ENCODE measurements at places on chromosomes 2 and 18.

DNA sequence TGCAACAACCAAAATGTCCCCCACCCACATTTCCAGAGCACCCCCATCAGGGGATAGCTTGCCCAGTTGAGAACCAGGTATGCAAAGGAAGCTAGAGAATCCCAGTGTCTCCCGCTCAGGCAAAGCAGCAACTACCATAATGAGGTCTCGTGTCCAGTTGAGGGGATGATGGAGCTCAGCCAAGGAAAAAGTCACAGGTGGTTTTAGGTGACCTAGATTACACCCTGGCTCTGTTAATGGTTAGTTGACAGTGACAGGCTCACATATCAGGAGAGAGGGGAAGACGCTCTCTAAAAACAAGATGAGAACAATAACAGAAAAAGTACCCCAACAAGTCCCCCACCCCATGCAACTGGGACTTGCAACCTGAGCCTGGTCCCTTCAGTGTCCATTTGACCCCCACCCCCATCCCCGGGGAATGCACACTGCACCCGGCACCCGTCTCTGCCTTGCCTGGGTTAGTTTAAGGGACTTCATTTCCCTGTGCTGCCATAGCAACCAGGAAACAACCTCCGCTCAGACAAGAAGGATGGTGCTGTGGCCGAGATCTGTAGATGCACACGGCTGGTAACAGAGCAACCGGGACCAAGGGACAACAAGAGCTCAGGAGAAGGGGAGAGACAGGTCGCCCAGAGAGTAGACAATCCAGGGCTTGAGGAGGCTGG is at the start of gene KIAA2012:
Gene KIAA2012, plus strand, starts transcription at position 519 of the 665 bp plus-strand sequence. CDS start 373 bp downstream, outside the sequence.
- no peak for DNase-seq

DNA sequence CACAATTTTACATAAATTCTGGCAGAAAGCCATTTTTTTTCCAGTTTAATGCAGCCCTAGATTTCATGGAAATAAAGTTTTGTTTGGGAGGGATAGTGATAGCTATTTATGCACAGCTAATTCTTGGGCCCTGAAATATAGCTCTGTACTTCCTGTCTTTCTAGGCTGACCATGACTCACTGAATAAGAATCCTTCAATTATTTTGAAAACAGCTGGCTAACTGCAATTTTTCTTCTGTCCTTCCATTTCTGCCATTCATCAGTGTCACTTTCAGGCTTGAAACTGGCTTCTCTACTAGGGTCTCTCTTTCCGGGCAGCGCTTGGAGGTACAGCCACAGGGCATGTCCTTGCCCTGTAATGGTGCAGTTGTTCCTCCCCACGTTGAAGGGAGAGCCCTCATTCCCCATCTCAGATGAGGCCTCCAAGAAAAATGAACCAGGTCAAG is 97.1 kb upstream of the TMEM178A start:
- DNase-seq = no peak

GRCh38 chr18:10051877-10052631 is 138.2 kb downstream of the VAPA start:
- no peak for DNase-seq

DNA sequence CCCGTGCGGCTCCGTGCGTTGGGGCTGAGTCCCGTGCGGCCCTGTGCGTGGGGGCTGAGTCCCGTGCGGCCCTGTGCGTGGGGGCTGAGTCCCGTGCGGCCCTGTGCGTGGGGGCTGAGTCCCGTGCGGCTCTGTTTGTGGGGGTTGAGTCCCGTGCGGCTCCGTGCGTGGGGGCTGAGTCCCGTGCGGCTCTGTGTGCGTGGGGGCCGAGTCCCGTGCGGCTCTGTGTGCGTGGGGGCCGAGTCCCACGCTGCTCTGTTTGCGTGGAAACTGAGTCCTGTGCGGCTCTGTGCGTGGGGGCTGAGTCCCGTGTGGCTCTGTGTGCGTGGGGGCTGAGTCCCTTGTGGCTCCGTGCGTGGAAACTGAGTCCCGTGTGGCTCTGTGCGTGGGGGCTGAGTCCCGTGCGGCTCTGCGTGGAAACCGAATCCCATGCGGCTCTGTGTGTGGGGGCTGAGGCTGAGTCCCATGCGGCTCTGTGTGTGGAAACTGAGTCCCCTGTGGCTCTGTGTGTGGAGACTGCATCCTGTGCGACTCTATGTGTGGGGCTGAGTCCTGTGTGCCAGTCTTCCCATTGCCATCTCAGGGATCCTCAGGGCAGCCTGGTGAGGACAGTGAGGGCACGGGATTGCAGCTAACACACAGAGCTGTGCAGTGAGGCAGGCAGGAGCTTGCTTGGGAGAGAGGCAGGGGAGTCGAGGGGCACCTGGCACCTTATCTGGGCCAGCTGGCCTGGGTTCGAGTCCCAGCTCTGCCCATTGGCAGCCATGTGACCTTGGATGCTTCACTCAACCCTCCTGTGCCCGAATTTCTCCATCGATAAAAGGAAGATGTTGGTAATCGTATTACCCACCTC is 44.5 kb downstream of the LDLRAD4 start:
- DNase-seq = no peak

GRCh38 chr2:233075966-233076339 is 15.8 kb downstream of the INPP5D start:
- DNase-seq = no peak

DNA sequence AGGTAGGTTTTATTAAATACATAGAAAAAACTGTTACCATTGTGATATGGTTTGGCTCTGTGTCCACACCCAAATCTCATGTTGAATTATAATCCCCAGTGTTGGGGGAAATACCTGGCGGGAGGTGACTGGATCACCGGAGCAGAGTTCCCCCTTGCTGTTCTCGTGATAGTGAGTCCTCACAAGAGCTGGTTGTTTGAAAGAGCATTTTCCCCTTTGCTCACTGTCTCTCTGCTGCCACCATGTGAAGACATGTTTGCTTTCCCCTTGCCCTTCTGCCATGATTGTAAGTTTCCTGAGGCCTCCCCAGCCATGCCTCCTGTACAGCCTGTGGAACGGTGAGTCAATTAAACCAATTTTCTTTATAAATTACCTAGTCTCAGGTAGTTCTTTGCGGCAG is 352.7 kb upstream of the SLC39A10 start:
- DNase-seq = no peak

DNA sequence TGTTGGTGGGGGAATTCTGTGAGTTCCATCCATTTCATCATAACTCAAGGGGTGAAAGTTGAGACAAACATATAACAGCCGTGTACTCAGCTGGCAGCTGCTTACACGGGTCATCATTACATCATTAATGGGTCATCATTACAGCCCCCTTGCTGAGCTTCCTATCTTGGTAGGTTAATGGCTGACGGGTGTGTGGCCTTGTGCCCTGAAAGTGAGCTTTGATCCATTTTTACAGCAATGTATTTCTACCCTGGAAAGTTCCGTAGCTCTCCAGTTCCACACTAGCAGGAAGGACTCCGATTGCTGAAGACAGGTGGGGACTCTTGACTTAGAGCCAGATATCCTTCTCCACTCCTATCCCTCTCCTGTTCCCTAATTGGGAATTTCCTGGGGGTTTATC is 105.2 kb upstream of the DLX2 start:
- no peak for DNase-seq

- no peak for DNase-seq
Observed at GRCh38 chr18:67421651-67422050, 94.9 kb downstream of the DSEL start.

DNA sequence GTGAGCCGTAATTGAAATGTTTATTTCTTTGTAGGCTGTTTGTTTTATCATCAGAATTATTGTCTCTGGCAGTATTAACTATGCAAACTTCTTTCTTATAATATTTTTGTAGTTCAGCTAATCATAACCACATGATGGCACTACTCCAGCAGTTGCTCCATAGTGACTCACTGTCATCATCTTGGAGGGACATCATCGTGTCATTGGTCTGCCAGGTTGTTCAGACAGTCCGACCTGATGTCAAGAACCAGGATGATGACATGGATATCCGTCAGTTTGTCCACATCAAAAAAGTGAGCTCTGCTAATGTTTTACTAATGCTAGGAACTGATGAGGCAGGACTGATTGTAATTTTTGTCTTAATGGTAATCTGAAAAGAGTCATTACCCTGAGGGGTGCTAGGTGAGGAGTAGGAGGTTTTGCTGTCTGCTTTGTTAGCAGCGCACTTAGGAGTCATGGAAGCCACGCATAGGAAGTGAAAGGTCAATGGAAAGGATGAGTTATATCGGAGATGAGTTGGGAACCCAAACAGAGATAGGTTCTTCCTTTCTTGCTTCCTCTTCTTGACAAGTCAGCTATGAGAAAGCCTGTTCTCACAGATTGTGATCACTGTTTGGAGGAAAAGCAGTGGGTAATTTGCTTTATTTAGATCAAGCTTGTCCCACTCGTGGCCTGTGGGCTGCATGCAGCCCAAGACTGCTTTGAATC is 49.2 kb downstream of the PIKFYVE start:
- no peak for DNase-seq

DNA sequence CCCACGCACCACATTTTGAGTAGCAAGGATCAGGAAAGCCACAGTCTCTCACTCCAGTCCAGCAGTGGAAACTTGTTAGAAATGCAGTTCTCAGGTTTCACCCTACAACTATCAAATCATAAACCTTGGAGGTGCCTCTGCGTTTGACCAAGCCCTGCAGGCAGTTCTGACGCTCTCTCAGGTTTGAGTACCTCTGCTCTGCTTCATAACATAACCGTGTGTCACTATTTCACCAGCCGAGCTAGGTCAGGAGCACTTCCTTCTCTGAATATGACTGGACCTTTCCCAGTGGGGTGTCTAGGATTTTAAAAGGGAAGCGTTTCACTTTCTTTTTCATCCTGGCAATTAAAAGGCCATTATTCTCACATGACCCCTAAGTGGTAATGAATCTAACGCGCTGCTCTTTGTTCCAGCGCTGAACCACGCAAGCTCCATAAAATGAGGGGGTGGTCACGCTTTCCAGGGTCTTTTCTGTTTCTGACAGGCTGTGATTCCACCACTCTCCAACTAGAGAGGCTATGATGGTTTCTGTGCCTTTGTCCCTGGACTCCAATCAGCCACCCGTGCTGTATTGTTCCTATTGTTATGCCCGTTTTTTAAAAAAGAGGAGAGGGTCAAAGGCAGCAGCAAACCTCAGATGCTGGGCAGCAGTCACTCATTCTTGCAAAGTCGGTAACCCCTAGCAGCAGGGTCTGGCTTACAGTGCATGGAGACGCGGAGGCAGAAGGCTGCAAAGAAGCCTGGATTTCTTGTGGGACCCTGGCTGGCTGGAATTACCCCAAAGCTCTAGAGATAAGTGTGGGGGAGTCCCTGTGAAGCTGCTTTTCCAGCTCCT is 75.2 kb upstream of the CTNNA2 start:
- no peak for DNase-seq

DNA sequence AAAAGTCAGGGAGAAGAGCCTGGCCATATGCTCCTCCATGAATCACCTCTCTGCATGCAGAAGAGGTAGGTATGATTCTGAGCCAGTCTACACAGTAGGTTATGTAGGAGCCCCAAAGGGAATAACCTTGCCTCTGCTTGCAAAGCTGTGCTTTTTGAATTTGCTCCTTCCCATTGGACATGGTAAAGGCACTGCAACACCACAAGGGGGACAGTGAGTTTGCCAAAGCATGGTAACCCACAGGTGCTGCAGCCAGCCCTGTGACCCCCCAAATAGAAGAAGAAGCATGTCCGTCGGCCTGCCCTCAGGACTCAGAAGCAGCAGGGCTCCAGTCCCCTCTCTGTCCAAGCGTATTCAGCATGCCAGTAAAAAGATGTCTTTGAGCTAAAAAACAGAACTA is 51.0 kb upstream of the BCL2L11 start:
- DNase-seq = no peak

GRCh38 chr18:37341473-37342086 is 224.0 kb downstream of the CELF4 start:
- DNase-seq = no peak

- DNase-seq = no peak
Observed at GRCh38 chr2:148527488-148528340, 116.8 kb upstream of the EPC2 start.

GRCh38 chr2:96867756-96868554 is 1.9 kb downstream of the SEMA4C start:
- DNase-seq = no peak

All from esophagus squamous epithelium (tissue), 5 donors.